Activated T-helper 1 cell treated with anti-CD3 and anti-CD28 coated beads, Interleukin-12 subunit alpha, Interleukin-12 subunit beta, Interleukin-2, Interleukin-4 antibody, amounts not matched to agents 30 ng/mL and 10 ng/mL and 1 ng/mL, durations not matched to agents 14 hours and 24 hours and 36 hours (primary cell): ENCODE measurements at places on chromosomes 7 and 10. TPM values are rescaled to one million over a fixed set of nuclear protein-coding genes. Genes with fewer than 3 reads are reported as not detected.

- DNase-seq = no peak
Measured at GRCh38 chr7:93717217-93717900, 142.8 kb upstream of the CALCR start.

- no peak for DNase-seq
Measured at GRCh38 chr7:96679886-96680285, 29.8 kb downstream of the SEM1 start.

- no peak for DNase-seq
Measured at GRCh38 chr7:41503438-41503837, 199.5 kb downstream of the INHBA start.

GRCh38 chr7:150952331-150953050 lies 25.6 kb downstream of the KCNH2 start:
- DNase-seq = no peak

DNA sequence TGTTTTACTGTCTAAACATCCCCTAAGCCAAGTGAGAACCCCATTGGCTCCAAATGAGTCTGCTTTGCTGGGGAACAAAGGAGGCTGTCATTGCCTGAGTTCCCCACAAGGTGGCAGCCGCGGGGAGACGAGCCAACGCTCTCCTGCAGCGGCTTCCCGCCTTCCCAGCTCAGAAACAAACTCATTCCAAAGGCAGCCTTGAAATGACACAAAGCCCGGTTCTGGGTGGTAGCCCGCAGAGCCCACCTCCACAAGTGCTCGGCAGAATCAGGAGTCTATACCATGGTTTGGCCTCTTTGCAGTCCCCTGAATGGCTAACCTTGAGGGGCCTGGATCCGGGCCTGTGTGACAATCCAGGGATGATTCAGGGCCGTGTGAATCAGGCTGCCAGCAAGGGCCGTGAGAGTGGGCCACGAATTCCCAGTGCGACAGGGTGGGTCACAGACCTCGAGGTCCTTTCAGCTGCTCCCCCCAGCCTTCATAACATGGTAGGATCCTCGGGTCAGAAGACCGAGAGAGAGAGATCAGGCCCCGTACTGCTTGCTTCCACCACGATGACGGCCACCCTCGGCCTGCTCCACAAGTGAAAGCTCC lies 79.7 kb downstream of the DLG5 start:
- peak; percentile 37 for DNase-seq

Gene CXCL12
- total RNA-seq = not detected in 2 replicates

Gene SGCE
- total RNA-seq = 0.42 TPM in 1 of 2 replicates, not detected in the other

Gene RPA3
- 106 and 110 TPM in 2 replicates for total RNA-seq

Gene ENO4
- total RNA-seq = not detected in 2 replicates

Gene SLC18A3
- not detected in 2 replicates for total RNA-seq
